ENCODE measurements at places on chromosomes 5 and 9. TPM values are rescaled to one million over a fixed set of nuclear protein-coding genes. Genes with fewer than 3 reads are reported as not detected.

DNA sequence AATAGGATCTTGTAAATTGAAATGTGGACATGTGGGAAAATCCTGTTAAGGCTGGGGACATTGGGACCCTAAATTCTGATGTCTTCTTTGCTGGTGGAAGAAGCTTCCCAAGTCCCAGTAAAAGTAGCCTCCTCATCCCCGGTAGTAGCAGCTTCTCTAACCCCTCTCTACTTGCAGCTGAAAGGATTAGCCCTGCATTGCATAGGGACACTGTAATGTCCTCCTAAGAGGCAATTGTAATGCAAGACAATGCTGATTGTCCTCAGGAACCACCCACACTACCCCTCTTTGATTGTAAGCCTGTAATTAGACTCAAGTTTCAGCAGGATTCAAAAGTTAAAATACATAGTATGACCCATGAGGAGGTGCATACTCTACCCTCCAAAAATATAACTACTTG is 1938.4 kb upstream of the C9orf72 start:
- no peaks in the 10 kb centered on the region for H3K27me3 ChIP-seq
- no peak for DNase-seq
- no peak overlapping the region for H3K4me3 ChIP-seq

ZNF354C gene
- 2.8 TPM for total RNA-seq

PCDHA3 gene
- 0.05 TPM for total RNA-seq

ZNF366 gene
- total RNA-seq: 1.0 TPM

SH2D3C gene
- total RNA-seq: 4.8 TPM

NR2F1 gene
- total RNA-seq: 10.9 TPM

DNA sequence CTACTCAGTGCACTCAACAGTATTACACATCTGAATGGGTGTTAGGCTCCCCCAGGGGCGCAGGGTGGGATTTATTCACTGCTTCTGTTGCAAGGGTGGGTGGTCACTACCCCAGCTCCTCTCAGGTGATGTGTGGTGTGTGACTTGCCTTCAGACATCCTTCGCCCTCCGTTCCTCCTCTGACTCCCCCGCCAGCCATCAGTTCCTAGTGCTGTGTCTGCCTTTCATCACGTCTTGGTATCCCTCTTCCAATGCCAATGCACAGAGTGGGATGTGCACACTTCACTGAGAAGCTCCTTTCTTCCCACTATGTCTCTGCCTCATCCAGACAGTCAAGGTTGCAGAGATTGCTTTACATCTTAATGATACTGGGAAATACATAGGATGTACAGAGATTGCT is 79.4 kb downstream of the SLIT3 start:
- H3K27me3 ChIP-seq: no peaks in the 10 kb centered on the region
- H3K4me3 ChIP-seq: no peak overlapping the region
- DNase-seq: no peak
- H3K4me1 ChIP-seq: no peaks in the 10 kb centered on the region

Data from liver (tissue), 10 donors.